Fibroblast of skin of abdomen (primary cell): ENCODE measurements at places on chromosomes 7 and 10.
A peak's percentile ranks its signal among the peaks of the same experiment; 100 is the strongest.

DNA sequence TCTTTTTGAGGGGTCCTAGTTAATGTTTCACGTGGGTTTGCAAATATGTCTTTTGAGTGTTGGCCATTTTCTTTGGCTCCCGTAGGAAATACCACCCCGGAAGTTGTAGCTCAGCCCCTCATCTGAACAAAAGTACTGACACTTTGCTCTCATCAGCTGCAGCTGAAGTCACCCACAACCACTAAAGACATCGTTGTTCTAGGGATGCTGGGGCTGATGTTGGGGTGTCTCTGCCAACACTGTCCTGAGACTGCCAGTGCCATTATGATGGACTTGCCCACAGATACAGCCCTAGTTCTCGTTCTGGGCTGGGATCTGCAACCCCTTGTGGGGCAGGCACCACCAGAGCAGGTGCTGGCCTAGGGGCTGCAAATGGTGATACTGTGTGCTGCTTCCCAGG is 82.6 kb upstream of the ARHGAP21 start:
- no peak for DNase-seq

- no peak for DNase-seq
Observed at GRCh38 chr10:4776234-4776638, 49.8 kb upstream of the AKR1E2 start.

GRCh38 chr7:112515989-112516388 is 35.2 kb downstream of the LSMEM1 start:
- no peak for DNase-seq

GRCh38 chr10:85542936-85543730 is 823.5 kb downstream of the GRID1 start:
- DNase-seq: no peak

DNA sequence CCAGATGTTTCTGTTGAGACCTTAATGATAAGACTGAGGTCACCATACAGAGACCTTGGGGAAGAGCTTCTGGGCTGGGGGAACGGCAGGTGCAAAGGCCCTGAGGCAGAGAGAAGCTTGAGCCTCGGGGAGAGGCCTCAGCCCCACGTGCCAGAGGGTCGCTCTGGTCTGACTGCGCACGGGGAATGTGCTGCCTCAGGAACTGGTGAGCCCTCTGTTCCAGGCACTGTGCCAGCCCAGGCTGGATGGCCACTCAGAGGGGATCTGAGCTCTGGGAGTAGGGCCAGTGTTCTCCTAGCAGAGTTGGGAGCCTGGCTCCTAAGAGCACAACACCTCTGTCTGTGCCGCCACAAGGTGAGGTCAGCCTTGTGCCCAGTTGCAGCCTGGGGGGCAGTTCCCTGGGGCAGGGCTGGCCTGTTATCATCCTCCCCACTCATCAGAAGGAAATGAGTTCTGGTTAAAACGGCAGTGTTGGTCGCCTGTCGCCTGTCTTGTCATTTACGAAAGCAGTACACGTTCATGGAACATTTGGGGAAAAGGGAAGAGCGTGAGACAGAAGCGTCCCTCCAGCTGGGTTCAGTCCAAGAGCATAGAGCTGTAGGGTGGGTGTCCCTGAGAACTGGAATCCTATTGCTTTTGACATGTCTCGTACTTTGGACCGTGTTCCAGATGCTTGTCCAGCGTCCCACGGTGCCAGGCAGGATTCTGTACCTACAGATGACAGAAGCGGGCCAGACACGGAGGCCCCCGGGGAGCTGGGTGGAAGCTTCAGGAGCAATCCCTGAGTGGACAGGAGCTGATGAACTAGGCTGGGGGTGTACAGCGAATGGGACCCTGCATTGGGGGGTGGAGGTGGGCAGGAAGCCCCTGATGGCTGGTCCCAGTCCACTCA is 4.3 kb downstream of the TTYH3 start:
- no peak for DNase-seq

- DNase-seq: no peak
Observed at GRCh38 chr10:88608052-88608732, 21.6 kb downstream of the LIPJ start.

DNA sequence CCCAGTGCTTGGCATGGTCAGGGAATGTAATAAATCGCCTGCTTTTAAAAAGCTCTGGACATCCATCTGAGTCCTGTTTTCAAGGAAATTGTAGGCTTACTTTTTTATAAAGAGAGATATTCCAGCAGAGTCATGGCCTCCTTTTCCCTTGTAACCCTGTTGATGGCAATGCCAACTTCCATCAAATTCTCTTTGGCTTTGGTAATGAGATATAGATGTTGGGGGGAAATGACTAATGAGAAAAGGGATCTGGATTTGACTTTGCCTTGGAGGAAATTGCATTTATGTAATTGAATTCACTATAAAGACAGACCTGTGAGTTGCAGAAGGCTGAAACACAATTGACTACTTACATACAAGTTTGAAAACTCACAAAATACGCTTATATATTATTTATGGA is 347.5 kb downstream of the GPR158 start:
- DNase-seq: no peak

GRCh38 chr7:74501298-74501697 is 47.6 kb downstream of the GTF2IRD1 start:
- no peak for DNase-seq

DNA sequence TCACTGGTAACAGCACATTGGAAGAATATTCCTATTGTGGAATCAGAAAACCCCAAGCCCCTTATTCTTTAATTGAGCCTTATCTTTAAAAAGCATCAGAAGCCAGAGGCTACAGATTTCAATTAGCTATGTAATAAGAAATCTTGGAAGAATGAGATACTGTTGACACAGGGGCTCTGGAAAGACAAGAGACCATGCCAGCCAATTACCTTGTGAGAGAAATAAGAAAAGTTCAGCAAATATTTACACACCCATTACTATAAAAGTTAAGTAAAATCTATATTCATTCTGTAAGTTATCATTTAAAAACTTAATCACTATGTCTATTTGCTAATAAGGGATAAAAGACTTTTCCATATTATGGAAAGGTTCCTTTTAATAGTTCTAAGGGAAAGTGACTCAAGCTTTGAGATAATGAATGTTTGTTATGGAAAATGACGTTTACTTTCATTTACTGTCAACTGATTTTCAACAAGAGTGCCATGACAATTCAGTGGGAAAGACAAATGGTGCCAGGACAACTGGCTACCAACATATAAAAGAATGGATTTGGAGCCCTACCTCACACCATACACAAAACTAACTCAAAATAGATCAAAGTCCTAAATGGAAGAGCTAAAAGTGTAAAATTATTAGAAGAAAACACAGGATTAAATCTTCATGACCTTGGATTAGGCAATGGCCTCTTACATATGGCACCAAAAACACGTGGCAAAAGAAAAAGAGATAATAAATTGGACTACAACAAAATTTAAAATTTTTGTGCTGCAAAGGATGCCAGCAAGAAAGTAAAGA is 28.3 kb downstream of the ZFAND2A start:
- no peak for DNase-seq

DNA sequence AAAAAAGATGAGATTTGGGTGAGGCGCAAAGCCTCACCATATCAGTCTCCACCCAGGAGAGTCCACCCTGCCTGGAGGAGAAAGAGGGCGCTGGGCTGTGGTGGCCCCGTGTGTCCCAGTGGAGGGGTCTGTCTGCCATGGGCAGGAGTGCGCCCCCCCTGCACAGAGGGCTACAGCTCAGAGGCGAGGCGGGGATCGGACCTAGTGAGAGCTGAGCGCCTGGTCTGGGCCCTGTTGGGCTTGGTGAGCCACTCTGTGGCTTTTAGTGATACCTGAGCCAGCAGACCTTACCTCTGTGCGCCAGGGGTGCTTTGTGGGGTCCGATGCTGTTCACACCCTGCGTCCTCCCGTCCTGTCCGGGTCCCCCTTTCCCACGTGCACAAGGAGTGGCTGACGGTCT is 25.9 kb upstream of the GNA12 start:
- DNase-seq: no peak

DNA sequence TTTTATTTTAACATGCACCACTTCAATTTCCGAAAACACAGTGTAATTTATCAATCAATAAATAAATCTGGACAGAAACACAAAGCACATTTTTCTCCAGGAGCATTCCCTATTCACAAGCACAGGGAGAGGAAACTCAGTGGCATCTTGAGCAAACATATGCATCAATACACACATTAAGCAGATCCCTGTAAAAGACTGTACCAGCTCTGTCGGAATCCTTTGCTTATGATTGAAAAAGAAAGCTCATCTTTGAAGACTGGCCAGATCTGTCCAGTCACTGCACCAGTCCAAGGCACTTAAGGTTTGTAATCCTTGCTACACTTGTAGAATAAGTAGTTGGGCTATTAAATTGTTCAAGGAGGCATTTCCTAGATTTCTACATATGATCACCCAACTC is 343.9 kb downstream of the BMPER start:
- no peak for DNase-seq

- no peak for DNase-seq
Observed at GRCh38 chr7:152307902-152308301, 127.9 kb downstream of the KMT2C start.

DNA sequence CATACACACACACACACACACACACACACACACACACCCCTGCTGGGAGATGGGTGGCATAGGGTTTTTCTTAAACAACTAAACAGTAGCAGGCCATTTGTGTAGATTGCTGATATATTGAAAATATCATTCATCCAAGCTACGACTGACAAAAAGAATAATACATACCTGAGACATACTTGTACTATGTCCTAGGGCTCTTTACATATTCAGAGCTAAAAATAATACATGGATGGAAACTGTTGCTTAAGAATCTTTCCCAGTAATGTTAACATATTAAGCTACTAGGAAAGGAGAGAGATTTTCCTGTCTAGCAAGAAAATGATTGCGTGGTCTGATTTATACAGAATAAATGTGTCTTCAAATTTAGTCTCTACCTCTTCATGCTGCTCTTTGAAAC is 40.2 kb upstream of the TUBB8 start:
- no peak for DNase-seq

GRCh38 chr7:41882745-41883420 is 180.0 kb upstream of the INHBA start:
- no peak for DNase-seq

DNA sequence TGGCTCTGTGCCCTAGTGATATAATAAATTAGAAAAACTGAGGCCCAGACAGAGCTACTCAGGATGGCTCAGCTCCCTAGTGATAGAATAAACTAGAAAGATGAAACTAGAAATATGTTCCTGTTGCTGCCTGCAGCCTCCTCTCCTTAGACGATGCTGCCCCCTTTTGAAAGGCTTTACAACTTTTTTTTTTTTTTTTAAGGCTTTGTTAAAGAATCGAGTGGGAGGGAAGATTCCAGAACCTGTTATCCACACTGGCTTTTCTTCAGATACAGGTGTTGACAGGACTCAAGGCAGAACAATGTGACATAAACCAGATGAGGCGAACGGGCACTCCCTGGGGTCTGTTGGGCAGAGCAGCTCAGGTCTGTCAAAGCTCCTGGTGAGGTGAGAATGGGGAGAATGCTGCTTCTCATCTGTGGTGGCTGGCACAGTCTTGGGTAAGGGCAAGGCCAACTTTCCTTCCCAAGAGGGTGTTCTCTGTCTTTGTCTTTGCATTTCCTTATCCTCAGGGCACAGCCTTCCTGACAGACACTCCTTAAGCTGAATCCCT is 175.1 kb downstream of the COBL start:
- DNase-seq: peak; percentile 33

- DNase-seq: no peak
Observed at GRCh38 chr7:84780158-84781124, 406.4 kb downstream of the SEMA3D start.

DNA sequence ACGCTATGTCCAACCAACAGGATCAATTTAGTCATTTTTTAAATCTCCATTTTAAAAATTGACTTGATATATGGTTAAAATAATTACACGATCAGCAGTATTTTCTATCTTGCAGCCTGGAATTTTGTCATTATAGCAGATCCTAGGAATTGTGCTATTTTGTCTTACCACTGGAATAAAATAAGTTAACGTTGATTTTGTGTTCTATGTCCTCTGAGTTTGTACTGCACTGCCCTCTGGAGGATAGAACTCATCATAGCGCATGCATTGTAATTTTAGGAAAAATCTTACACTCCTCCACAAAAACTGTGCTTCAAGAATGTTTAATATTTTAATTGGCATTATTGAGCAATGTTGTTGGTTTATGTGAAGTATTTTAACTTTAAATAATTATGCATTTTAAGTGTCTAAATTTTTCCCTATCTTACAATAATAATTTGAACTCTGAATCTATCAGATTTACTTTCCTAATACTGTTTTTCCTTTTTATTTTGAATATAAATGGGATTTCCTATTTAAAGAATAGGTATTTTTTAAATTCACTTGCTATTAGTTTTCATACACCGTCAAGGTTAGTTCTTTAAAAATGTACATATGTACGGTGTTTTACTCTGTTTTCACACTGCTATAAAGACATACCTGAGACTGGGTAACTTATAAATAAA is 220.1 kb downstream of the PPP1R3A start:
- peak; percentile 20 for DNase-seq

DNA sequence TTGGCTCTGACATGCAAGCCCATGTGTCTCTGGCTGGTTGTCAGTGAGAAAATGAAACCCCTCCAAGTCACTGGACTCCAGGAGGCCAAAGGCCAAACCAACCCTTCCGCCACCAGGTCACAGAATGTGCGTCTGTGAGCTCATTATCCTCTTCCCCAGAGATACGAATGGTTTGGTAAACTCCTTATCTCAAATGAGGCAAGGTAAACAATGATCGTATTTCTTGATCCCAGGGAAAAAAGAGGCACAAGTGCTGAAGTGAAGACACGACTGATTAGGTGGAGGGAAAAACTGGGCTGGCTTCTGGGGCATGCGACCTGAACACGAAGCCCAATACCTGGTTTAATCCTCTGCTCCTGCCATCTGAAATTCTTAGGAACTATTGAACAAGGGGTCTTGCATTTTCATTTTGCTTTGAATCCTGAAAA is 70.6 kb upstream of the ARID5B start:
- DNase-seq: no peak

DNA sequence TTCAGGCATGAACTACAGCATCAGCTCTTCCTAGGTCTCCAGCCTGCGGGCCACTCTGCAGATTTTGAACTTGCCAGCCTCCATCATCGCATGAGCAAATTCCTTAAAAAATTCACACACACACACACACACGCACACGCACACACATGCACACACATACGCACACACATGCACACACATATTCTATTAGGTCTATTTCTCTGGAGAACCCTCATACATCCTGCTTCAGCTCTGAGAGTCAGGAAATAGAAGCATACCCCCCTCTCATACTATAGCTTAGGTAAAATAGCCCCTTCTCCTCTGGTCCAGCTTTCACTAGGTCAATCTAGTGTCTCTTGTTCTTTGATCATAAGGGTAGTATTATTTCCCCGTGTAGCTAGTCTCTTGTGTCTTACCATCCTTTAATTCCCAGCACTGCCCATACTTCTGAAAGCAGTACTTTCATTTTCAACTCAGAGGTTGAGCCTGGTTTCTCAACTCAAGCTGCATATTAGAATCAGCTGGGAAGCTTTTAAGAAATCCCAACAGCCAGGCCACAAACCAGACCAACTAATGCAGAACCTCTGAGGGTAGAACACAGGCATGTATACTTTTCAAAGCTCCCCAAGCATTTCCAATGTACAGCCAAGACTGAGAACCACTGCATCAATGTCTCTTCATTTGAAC is 30.9 kb upstream of the ITGB8 start:
- peak; percentile 67 for DNase-seq

- DNase-seq: no peak
Observed at GRCh38 chr7:29881724-29882123, 75.4 kb downstream of the WIPF3 start.
